Glutamatergic neuron (in vitro differentiated cells): ENCODE measurements at places on chromosomes 4 and X.

- no peak for DNase-seq
Observed at GRCh38 chr4:44025376-44026020, 423.1 kb downstream of the KCTD8 start.

DNA sequence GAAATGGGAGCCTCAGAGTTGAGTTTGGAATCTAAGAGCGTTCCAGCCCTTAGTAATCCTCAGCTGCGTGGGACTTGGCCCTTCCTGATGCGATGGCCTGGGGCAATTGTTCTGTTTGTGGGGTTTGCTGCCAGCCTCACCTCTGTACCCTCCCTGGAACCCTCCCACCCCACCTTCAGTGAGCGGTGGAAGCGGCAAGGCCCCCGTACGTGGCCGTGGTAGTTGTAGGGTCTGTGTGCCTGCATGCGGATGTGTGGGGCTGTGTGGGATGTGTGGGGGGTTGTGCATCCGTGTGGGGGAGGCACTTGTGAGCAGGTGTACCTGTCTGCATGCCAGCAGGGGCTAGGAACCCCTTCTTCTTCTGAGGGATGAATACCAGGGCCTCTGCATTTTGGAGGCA, 65.4 kb upstream of the ADRA2C start:
- DNase-seq = peak; percentile 10

- DNase-seq = no peak
Observed at GRCh38 chrX:1464971-1465285, 12.2 kb upstream of the ASMTL start.

DNA sequence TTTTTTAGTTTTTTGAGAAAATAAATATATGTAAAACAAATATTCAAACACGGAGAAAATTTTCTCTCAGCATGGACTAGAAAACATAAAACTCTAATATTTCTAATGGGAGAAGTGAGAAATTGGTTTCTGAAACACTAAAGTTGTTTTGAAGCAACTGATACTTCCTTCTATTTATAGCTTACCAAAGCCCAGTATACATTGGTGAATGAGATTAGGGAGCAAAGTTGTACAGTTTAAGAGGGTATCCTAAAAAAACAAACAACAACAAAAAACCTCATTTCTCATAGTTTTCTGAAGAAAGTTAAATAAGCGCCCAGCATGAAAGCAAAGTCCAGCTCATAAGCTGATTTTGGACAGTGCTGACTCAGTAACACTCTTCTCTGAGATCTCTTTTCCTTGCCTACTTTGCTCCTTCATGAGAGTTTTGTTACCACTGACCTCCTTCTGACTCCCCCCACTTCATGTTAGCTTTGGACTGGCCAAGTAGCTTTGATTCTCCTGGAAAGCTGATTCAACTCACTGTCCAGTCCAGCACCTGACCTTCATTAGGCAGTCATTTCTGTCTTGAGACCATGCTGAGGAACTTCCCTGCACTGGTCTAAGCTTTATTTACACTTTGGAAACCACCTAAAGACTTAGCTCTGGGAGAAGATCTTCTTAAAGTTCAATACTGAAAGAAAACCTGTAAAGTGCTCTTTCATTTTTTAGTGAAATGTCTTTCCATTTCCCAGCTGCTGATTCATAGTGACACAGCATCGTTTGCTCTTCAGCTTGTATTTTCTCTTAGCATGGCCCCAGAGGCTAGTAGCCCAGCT, 21.8 kb upstream of the P2RY10 start:
- DNase-seq = no peak

DNA sequence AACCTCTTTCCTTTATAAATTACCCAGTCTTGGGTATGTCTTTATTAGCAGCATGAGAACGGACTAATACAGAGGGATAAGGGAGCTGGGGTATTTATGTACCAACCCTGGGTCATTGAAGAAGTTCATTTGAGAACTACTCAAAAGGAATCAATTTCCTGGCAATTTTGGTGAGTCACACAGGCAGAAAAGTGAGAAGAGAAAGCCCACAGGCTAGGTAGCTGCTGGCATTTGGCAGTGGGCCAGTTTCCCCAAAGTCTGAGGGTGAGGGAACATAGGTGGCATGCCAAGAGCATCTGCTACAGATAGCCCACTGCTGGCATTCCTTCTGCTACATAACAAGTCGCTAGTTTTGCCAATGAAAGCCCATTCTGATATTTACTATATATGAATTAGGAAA, 411.2 kb downstream of the MID1IP1 start:
- DNase-seq = no peak

DNA sequence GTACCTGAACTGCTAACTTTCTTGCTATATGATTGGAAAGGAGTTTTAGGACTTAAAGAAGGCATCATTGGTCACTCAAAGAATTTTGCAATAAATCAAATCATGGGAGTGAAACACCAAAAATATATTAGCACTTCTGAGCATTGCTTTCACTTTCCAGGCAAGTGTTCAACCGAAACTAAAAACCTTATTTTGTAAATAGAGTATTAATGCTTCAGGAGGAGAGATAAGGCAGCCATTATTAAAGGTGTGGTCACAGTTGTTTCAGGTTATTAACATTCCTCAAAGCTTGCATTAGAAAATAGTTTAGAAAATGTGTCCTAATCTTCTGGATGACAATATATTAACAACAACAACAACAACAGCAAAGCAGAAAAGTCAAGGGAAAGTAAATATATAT, 92.3 kb upstream of the TLL1 start:
- DNase-seq = no peak

DNA sequence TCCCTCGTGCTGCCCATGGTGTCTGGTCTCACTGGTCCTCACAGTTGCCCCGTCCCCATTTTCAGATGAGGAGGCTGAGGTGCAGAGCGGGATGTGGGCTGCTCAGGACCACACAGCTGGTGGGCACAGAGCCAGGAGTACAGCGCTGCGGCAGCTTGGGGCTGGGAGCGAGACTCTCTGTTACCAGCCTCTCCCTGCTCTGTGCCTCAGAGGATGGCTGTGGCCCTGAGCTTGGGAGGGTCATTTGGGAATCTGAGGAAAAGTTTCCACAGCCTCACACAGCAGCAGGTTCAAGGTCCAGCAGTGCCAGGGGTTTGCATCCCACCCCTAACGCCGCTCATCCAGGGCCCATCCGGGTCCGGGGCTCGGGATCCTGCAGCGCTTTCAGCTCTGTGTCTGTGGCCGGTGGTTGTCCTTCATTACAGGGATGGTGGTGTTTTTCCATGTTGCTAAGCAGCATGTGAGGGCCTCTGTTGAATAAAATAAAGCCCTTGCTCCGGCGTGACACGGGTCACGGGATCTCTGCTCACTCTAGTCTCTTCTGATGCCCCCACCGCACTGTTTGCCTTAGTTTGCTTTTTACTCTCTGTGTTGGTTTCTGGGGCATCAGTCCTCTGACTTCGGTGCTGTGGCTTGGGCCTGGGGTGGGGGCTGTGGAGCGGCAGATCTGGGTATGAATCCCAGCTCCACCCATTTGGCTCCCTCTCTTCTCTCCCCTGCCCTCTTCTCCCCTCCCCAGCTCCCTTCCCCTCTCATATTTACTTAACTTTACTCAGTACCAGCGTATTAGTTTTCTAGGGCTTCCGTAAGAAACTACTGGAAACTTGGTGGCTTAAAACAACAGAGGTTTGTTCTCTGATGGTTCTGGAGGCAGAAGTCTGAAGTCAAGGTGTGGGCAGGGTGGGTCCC, 6.5 kb downstream of the WFS1 start:
- no peak for DNase-seq

DNA sequence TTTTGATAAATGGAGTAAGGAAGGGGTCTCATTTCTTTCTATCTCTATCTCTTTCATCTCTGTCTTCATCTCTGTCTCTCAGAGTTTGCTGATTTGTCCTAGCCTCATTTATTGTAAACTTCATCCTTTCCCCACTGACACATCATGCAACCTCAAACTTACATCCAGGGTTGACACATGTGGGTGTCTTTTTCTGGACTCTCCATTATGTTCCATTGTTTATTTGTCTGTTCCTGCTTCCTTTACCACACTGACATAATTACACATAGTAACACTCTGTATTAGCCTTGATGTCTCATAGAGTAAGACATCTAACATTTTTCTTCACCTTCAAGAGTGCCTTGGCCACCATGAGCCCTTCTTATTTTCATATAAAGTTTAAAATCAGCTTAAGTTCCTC, 8.1 kb upstream of the SRD5A3 start:
- DNase-seq = no peak

GRCh38 chr4:42296196-42296595, 101.1 kb upstream of the SHISA3 start:
- DNase-seq = no peak

DNA sequence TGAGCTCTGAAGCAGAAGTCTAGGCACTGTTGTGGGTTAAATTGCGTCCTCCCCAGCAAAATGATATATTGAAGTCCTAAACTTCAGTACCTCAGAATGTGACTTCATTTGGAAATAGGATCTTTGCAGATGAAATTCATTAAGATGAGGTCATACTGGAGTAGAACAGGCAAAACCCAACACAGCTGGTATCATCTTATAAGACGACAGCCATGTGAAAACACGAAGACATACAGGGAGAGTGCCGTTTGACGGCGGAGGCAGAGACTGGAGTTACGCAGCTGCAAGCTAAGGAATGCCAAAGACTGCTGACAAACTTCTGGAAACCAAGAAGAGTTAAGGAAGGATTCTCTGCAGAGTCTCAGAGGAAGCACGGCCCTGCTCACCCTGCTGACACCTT, 241.5 kb downstream of the MAML3 start:
- DNase-seq = no peak

DNA sequence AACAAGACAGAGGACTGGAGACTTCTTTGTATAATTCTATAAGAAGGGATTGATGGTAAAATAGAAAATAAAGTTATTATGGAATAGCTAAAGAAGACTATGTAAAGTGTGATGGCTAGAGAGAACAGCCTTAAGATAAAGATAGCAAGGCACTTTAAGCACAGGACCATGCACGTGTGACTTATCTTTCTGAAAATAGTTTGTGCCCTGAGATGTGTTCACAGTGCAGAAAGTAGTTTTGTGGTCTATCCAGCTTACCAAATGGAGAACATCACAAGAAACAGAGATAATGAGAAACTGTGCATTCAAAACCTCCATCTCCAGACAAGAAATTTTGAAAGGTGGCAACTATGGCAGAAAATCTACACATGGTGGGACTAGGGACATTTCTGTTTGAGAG, 213.3 kb downstream of the PARM1 start:
- no peak for DNase-seq

GRCh38 chr4:139606579-139607501, 50.8 kb upstream of the SETD7 start:
- no peak for DNase-seq

DNA sequence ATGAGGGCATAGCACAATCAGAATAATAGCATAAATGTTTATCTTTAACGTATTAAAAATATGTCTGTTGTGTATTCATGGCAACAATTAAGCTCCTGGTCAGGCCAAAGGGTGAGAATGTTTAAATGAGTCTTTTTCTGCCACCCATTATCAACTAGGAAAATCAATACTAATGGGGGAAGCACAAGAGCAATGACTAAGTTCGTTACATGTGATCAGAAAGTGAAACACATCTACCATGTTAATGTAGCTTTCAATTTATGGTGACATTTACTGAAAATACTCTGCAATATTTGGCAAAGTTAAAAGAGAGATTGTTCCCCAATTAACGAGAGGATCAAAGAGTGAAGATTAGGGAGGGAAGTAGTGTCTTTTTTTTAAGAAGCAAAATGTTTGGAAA, 143.7 kb downstream of the NAA11 start:
- no peak for DNase-seq

- DNase-seq = no peak
Observed at GRCh38 chr4:123522081-123522480, 125.5 kb downstream of the SPRY1 start.

GRCh38 chr4:8311101-8312068, 41.8 kb downstream of the HTRA3 start:
- DNase-seq = peak; percentile 7

DNA sequence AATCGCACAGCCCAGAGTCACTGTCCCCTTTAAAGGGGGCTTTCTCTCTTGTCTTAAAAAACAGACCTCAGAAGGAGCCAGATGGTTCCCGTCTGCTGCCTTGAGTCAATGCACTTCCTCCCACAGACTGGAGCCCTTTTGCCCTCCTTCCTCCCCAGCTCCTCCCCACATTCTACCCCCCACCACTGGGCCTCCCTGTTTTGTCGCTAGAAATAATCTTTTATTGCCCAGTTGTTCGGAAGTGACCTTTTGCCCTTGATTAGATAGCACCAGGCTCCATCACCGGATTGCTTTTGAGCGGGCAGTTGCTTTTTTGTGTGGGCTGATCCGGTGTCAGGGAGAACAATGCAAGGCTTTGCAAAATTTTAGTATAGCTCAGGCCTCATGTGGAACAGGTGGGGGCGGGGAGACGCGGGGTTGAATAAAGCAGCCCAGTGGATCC, 47.7 kb downstream of the SPRY1 start:
- DNase-seq = peak; percentile 67

DNA sequence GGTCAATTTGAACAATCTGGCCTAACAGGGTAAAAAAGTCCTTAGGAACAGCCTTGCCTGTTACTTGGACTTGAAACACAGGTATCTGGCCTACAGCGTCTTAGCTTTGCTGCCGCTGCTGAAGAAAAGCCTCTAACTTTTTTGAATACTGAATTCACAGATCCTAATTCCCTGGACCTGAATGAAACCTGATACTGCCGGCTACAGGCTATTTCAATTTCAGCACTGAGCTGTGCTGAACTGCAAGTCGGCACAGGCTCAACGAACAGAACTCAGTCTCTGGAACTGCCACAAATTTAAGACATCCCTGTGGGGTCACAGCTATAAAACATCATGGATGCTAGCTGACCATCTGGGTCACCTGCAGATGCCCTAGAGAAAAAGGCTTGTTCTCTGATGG, 7.2 kb downstream of the NR0B1 start:
- no peak for DNase-seq

- no peak for DNase-seq
Observed at GRCh38 chrX:1273896-1274295, 5.3 kb downstream of the CSF2RA start.

- peak; percentile 29 for DNase-seq
Observed at GRCh38 chrX:136147976-136148375, 643 bp downstream of the FHL1 start.

GRCh38 chrX:81286075-81286474, 84.2 kb downstream of the SH3BGRL start:
- no peak for DNase-seq

DNA sequence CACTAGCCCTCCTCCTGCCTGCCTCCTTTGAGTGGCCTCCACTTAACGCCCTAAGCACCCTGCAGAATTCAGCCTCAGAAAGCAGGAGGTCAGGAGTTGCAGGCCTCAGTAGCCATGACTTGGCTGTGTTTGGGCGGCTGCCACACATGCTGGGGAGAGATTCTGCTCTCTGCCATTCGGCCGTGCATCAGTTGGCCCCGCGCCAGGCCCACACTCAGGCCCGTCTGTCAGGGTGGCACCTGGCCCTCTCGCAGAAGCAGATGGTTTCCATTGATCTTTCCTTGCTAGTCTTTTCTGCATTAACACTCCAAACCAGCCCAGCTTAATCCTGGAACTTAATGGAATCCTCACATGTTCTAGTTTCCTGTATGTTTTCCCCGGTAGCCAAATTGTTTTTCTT, 30.7 kb upstream of the ATP6AP2 start:
- peak; percentile 82 for DNase-seq

- no peak for DNase-seq
Observed at GRCh38 chr4:73597594-73597993, 22.6 kb downstream of the RASSF6 start.
